NCI-H524 (cell line): ENCODE measurements at places on chromosomes 2 and 18.

DNA sequence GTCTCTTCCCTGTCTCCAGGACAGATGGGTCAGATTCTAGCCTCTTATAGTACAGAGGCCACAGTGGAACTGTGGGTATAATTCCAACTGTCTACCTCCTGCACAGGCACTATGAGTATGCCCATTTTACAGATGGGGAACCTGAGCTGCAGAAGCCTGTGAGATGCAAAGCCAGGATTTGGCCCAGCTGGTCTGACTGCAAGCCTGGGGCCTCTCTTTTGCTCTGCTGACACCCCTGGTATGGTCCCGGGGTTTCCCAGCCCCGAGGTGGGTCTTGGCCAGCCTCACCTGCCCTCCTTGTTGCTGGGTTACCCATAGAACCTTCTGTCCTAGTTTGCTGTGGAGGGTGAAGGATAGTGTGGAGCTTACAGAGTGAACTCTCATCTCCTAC, 9.8 kb downstream of the HS6ST1 start:
- DNase-seq: no peak

DNA sequence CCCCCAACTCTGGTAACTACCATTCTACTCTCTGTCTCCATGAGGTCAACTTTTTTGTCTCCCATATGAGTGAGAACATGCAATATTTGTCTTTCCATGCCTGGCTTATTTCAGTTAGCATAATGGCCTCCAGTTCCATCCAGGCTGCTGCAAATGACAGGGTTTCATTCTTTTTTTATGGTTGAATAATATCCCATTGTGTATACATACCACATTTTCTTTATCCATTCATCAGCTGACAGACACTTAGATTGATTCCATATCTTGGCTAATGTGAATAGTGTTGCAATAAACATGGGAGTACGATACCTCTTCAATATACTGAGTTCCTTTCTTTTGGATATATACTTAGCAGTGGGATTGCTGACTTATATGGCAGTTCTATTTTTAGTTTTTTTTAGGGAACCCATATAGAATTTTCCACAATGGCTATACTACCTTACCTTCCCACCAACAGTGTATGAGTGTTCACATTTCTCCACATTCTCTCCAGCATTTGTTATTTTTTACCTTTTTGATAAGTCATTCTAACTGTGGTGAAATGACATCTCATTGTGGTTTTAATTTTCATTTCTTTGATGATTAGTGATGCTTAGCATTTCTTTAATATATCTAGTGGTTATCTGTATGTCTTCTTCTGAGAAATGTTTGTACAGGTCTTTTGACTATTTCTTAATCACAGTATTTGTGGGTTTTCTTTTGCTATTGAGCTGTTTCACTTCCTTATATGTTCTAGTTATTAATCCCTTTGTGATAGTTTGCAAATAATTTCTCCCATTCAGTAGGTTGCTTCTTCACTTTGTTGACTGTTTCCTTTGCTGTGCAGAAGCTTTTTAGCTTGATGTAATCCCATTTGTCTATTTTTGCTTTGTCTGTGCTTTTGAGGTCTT, 112.2 kb downstream of the SRBD1 start:
- DNase-seq: no peak

GRCh38 chr2:190505696-190506095, 28.8 kb downstream of the NEMP2 start:
- DNase-seq: no peak

- no peak for DNase-seq
These were observed 164.6 kb downstream of the TFCP2L1 start for GRCh38 chr2:121120411-121120810.

DNA sequence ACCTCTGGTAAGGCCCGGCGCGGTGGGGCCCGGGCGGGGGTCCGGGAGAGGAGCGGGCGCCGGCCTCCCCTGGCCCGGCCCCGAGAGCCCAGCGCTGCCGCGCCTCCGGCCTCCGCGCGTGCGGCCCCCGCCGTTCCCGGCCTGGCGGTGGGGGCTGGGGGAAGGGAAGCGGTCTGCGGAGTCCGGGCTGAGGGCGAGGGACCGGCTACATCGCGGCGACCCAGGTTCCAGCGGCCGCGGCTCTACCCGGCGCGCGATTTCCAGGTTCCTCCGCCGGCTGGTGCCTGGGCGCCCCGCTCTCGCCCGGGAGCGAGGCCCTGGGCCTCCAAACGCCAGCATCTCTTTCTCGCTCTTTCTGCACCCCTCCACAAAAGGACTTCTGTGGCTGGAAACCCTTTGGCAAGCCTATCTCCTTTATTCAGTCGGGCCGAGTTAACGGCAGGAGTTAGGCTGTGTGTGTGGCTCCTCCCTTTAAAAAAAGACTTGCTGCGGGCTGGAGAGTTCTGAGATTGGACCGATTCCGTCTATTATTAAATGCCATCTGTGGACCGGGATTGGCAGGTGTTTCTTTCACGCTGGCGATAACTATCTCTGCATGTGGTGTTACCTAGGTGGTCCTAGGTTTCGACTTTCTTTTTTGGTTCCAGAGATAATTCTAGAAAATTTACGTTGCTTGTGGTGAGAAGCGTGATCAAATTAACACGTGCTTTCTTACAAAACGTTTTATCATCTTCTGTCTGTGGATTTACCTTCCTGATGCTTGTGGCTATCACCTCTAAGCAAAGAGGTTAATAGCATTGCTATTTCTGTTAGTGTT, 592 bp downstream of the ME2 start:
- DNase-seq: peak; percentile 24

DNA sequence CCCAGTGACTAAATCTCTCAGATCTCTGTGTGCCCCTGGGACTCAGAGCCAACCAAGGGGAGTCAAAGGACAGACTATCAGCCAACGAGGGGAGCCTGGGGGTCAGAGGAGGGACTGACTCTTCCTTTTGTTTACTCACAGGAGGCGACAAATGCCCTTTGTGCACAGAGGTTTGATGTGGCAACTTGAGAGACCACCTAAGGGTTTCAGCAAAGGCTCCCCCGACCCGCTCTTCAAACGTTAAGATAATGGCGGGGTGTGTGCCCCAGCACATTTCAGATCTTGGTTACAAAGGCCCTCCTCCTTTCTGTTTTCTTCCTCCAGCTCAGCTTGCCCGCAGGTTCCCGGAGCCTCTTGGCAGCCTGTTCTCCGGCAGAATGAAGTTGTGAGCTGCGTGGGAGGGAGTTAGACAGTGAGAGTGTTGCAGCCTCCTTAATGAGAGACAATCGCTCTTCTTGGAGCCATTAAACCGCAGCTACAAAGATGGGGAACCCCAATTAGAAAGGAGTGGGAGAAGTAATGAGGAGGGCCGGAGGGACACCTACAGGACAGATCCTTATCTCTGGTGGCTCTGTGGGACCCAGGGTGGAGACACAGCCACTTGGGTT, 76.2 kb downstream of the KIAA2012 start:
- DNase-seq: no peak

DNA sequence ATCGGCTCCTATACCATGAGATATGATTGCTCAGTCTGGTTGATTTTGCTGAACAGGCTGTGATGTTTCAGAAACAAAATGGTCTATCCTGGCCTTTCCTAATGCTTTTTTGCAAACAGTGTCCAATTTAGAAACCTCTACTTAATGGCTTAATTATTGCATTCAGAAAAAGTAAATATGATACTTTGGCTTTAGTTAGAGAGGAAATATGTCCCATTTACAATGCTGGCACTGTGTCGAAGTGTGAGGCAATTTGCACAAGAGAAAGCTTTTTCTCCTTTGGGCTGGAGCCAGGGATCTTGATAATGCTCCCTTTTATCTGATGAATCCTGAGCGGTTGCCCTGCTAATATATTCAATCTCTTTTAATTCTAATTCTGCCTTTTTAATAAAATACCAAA, 418.9 kb downstream of the EPHA4 start:
- no peak for DNase-seq

DNA sequence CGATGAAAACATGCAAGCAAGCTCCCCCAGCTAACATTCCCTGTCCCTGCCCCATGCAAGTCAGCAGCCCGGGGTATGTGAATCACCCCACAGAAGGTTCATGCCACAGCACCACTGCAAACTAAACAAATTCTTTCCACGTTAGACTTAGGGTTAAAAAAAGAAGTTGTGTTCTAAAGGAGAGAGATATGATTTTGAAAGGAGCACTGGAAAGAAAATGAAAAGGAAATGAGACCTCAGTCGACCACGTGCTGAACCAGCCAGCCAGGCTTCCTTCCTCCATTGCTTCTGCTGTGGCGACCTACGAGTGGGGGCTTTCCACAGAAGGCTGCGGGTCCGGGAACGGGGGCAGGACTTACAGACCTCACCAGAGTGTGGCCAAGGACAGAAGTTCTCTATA, 52.0 kb downstream of the ARL4C start:
- no peak for DNase-seq

DNA sequence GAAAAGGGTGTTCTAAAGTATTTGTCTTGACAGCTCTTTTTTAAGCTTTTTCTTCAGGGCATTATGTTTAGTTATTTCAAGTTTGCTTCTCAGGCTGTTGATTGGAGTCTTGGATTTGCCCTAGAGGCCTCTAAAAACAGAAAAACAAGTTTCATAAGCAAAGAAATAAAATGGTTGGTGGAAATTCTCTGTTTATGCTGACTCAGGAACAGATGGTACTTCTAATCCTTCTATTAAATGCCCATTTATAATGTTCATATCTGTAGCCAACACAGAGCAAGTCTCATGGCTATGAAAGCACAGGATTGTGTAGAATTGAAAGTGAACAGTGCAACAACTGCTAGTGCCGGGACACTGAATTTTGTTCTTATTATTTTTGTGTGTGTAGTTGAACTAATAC, 60.4 kb downstream of the KCNJ3 start:
- DNase-seq: peak; percentile 31

- peak; percentile 79 for DNase-seq
These were observed 339.4 kb downstream of the CMPK2 start for GRCh38 chr2:6526093-6526824.

DNA sequence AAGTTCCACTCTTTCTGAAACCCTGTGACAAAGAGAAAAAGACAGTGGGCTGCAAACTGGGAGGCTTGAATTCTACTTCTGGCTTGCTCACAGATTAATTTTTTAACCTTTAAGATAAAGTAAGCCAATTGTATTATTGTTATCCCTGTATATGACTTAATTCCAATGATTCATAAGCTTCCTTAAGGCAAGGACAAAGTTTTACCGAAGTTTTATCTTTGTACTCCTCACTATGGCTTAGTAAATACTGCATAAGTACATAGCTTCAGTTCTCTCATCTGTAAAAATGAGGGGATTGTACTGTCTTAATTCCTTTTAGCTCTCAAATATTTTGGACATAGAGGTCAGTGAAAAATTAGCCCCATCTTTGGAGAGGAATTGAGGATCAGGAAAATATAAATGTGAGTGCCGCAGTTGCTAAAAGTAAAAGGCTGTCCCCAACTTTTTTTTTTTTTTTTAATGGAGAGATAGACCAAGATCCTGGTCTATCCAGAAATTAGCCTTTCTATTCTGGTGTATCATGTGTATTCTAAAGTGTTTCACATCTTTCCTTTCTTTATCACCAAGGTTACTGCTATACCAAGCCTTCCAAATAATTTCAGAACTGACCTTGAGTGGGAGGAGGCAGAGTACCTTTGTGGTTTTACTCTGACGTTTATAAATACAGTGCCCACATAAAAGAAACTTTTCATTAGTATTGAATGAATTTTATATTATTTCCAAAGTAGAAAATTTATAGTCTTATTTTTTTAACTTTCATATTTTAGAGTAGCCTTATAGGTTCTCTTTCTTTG, 13.3 kb downstream of the RELCH start:
- no peak for DNase-seq

GRCh38 chr2:26569216-26570082, 71.7 kb downstream of the CIB4 start:
- no peak for DNase-seq

GRCh38 chr2:208311954-208312353, 45.9 kb downstream of the PIKFYVE start:
- no peak for DNase-seq

- no peak for DNase-seq
These were observed 158.0 kb upstream of the TWIST2 start for GRCh38 chr2:238689871-238690389.

DNA sequence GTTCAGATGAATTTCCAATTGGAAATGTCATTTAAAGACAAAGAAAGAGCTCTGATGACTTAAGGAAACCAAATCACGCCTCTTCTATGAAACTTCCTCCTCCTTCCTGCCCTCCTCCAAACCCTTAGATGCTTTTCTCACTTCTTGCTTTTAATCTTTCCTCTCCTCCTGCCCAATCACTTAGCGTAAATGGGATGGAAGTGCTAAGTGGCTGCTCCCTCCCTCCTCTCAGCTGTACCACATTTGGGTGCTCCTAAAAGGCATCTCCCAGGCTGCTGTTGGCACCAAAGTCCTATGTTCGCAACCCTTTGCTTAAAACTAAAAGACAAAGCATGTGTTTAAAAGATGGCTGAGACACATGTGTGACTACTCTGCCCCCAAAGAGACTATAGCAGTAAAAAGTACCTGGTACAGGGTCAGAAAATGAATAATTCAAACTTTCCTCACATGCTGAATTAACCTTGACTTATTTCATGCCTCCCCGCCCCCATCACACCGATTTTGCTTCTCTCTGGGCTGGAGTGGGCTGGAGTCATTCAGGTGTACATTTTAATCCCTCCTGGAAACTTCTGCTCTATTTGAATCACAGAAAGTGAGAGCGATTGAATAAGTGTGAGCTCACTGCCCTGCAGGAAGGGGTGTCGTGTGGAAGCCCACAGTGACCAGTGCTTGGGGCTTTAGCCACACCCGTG, 59.2 kb upstream of the KLF7 start:
- DNase-seq: no peak

GRCh38 chr2:215313255-215313613, 1.4 kb downstream of the ATIC start:
- DNase-seq: no peak

DNA sequence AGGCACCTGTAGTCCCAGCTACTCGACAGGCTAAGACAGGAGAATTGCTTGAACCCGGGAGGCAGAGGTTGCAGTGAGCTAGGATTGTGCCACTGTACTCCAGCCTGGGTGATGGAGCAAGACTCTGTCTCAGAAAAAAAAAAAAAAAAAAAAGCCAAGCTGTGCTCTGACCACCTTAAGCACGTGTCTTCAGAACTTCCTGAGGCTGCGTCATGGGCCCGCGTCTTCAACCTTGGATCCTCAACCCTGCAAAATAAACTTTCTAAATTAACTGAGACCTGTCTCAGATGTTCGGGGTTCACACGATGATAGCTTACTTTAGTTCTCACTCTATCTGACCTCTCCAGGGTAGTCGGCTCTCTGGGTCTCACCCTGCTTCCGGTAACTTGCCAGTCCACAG, 65.8 kb upstream of the CABLES1 start:
- no peak for DNase-seq

GRCh38 chr2:199460846-199461710, 3.3 kb upstream of the SATB2 start:
- DNase-seq: no peak

GRCh38 chr2:208326016-208326415, 60.0 kb downstream of the PIKFYVE start:
- no peak for DNase-seq

DNA sequence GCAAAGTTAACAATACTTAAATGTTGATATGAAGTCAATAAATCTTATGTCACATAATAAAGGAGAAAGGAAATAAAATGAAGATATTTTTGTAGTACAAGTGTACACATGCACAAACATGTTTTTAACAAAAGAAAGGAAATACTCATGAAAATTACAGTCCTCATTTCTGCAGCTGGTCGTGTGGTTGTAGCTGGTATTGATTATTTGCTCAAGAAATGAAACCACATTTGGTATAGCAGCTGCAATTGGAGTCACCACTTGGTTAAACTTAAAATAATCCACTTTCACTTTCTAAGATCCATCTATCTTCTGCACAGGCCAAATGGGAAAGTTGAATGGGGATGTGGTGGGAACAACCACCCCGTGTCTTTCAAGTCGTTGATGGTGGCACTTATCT, 580.5 kb upstream of the NRXN1 start:
- no peak for DNase-seq
